ENCODE measurements at places on chromosomes 12 and 14.

- no peak for DNase-seq
Observed at GRCh38 chr12:16604596-16605252, 1.2 kb downstream of the LMO3 start.

- DNase-seq, result no peak
Observed at GRCh38 chr14:77109656-77110055, 11.6 kb downstream of the CIPC start.

DNA sequence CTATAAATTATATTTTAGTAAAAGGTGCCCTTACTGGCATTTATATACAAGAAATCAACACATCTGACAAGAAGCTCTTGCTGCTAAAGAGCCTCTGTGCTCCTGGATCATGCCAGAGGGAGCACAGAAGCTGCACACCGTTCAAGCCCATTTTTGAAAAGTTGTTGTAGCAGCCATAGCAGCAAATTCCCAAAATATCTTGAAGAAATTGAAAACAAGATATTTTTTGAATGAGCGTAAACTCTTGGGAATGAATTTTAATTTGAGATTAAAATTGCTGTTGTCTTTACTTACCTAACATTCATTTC, 540 bp upstream of the CLEC2D start:
- no peak for DNase-seq

GRCh38 chr14:103679351-103679750, 35.9 kb downstream of the XRCC3 start:
- no peak for DNase-seq

DNA sequence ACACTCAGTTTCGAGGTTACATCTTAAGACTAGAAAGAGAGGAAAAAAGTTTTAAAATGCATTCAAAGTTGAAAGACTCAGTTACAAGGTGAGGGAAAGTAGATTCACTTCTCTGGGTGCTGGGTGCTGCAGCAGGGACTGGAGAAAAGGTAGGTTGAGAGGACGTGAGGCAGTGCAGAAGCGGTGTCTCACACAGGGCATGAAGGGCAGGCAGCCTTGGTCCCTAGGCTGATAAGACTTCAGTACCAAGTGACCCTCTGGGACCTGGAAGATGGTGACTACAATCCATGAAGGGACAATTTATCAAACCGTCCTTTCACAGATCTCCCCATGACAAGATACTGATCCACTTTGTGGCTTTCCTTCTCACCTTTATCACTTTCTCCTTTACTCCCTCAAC, 22.5 kb upstream of the UTP20 start:
- no peak for DNase-seq

DNA sequence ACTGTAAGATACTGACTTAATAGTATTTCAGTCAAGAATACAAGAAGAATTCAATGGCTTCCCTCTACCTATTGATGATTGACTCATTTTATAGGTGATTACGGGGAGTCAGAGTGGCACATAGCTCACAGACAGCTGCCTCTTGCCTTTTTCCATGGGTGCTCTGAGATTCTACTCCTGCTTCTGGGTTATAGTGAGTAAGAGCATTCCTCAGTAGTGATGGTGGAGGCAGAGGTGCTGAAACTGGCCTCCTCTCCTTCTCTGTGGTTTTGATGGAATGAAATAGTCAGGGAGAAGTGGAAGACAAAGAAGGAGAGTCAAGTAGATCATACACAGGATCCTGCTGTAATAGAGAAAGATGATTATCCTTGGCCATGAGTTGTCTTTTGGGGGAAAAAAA, 438.2 kb upstream of the FAR2 start:
- no peak for DNase-seq

GRCh38 chr14:103136388-103137271, 13.4 kb downstream of the TNFAIP2 start:
- no peak for DNase-seq

DNA sequence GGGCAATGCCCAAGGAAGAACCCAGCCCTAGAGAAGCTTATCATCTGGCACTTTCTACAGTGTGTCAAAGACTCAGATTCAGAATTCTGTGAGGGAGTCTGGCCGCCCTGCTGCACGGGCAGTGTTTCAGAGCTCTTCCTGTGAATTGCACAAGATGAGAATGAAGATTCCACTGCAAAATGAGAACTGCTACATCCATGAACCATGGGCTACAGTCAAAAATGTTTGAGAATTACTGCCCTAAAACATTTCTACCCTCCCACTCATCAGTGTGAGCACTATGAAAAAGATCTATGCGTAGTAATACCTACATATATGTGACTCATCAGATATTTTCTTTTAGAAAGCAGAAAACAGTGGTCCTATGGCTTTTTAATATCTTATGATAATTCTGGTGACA, 104.0 kb downstream of the STAB2 start:
- DNase-seq, result no peak

DNA sequence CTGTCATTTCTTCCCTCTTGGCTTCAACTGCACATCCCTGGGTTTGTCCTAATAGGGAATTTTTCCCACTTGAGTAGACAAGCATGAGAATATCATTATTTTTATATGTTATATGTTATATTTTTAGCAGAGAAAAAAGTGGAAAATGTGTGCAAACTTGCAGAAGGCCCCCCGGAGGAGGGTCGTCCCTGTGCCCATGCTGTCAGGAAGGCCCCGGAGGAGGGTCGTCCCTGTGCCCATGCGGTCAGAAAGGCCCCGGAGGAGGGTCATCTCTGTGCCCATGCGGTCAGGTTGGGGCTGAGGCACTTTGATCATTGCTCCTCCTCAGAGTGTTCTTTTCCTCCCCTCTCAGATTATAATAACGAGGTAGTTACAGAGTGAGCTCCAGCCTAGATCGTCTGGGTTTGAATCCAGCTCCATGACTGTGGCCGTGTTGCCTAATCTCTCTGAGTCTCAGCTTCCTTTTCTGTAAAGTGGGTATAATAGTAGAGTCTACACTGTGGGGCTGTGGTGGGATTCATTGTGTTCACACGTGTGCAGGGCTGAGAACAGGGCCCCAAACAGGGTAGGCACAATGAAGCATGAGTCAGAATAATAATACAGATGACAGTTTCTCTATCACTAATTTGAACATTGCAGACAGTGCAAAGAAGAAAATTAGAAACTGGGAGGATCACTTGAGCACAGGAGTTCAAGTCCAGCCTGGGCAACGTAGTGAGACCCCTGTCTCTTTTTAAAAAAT, 33.4 kb downstream of the ELK3 start:
- DNase-seq, result no peak

All from NCI-H1436 (cell line).